RWPE1 (cell line): ENCODE measurements at places on chromosomes 3 and 15.
A peak's percentile ranks its signal among the peaks of the same experiment; 100 is the strongest.

DNA sequence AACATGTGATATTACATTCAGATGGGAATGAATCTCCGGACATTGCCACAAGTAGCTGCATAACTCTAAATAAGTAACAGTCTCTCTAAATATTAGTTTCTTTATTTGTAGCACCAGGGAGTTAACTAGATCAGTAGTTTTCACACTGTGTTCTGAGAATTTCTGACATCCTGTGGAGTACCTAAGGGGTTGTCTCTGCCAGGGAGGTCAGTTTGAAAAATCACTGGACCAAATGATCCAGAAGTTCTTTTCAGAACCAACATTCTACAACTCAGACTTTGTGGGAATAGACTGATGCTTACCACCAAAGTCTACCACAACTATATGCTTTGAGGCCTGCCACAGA, 9.0 kb upstream of the ILDR1 start:
- no peak for DNase-seq

DNA sequence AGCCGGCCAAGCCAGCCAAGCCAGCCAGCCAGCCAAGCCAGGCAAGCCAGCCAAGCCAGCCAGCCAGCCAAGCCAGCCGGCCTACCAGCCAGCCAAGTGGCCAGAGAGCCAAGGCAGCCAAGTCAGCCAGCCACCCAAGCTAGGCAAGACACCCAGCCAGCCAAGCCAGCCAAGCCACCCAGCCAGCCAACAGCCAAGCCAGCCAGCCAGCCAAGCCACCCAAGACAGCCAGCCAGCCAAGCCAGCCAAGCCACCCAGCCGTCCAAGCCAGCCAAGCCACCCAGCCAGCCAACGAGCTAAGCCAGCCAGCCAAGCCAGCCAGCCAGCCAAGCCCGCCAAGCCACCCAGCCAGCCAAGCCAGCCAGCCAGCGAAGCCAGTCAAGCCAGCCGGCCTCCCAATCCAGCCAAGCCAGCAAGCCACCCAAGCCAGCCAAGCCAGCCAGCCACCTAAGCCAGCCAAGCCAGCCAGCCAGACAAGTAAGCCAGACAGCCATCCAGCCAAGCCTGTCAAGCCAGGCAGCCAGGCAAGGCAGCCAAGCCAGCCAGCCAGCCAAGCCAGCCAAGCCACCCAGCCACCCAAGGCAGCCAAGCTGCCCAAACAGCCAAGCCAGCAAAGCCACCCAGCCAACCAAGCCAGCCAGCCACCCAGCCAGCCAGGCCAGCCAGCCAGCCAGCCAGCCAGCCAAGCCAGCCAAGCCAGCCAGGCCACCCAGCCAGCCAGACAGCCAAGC, 200.5 kb downstream of the GOLGA6L6 start:
- DNase-seq, result no peak

DNA sequence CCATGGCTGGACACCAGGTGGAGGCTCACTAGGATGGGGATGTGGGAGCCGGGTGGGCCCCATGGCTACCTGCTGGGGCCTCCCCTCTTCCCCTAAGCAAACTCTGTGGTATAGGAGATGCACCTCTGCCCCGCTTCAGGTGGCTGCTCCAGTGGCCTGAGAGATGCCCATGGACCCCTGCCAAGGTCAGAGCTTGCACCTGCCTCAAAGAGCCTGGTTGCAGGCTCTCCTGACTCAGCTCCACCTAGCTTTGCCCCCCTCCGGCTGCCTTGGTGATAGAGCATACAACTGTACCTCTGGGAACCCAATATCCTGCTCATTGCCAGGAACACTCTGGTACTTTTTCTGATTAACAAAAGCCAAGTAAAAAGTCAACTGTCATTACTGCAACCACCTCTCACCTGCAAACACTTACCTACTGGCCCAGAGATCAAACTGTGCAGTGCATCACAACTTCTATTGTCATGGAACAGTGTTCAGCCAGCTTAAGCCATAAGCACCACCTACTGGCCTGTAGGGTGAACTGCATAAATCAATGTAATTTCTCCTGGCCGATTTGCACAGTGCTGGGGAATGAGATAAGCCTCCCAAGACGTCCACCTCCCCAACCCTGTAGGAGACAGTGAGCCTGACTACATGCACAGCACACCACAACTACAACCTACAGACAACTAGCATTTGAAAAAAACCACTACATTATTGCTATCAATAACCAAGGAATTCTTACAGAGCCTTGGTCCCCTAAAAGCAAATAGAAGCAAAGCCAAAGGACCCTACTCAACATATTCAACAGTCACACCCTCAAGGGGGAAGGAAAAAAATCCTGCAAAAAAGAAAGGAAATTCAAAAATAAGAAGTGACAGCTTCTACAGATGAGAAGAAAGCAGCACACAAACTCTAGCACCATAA, 352.4 kb upstream of the ARHGEF26 start:
- DNase-seq, result peak; percentile 42

GRCh38 chr3:157368171-157368570, 68.5 kb upstream of the PTX3 start:
- no peak for DNase-seq

GRCh38 chr3:17257269-17257668, 372.5 kb downstream of the PLCL2 start:
- DNase-seq, result no peak

DNA sequence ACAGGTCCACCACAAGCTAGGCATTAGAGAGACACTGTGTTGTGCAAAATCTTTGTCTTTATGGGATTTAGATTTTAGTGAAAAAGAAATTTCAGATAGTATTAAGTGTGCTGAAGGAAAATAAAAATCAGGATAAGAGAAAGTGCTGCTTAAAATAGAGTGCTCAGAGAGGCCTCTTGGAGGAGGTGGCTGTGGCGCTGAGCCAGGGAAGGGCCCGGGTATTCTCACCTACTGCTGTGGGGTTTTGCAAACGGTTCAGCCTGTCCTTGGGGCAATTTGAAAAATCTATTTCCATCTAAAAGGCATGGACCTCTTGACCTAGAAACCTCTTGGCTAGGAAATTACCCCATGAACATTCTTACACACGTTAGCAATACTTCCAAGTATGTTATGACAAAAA, 267.7 kb downstream of the TJP1 start:
- no peak for DNase-seq

DNA sequence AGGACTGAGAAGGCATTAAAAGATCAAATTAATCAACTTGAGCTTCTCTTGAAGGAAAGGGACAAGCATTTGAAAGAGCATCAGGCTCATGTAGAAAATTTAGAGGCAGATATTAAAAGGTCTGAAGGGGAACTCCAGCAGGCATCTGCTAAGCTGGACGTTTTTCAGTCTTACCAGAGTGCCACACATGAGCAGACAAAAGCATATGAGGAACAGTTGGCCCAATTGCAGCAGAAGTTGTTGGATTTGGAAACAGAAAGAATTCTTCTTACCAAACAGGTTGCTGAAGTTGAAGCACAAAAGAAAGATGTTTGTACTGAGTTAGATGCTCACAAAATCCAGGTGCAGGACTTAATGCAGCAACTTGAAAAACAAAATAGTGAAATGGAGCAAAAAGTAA, 149.7 kb upstream of the LRRFIP2 start:
- DNase-seq, result no peak

DNA sequence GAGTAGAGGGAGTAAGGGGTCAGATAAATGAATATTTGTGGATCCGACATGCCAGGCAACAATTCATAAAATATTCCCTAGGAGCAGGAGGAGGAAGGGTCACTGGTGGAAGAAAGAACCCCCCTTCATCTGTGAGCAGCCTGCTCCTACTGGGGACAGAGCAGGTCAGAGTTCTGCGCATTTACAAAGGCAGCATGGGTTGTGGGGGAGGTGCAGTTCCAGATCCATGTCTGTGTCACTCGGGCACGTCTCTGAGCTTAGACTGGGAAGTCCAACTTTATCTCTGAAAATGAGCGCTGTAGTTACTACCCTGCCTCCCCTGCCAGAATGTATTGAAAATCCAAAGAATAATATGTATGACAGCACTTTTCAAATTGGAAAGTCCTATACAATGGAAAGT, 115.2 kb downstream of the GABRG3 start:
- no peak for DNase-seq

DNA sequence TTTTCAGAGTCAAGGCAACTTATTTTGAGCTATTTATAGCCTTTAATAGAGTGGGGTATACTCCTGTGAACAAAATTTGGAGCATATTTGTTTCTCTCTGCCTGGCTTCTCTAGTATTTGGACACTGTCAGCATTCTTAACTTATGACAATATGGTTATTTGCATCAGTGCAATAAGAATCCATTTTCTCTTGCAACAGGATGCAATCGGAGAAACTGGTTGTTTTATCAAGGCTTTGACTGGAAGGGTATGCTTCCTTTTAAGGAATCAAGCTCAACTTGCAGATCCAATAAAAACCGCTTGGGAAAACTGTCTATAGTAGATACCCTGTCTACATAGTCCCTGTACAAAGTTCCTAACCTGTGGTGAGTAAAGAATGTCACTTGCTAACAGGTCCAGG, 106.7 kb downstream of the DPH6 start:
- no peak for DNase-seq

DNA sequence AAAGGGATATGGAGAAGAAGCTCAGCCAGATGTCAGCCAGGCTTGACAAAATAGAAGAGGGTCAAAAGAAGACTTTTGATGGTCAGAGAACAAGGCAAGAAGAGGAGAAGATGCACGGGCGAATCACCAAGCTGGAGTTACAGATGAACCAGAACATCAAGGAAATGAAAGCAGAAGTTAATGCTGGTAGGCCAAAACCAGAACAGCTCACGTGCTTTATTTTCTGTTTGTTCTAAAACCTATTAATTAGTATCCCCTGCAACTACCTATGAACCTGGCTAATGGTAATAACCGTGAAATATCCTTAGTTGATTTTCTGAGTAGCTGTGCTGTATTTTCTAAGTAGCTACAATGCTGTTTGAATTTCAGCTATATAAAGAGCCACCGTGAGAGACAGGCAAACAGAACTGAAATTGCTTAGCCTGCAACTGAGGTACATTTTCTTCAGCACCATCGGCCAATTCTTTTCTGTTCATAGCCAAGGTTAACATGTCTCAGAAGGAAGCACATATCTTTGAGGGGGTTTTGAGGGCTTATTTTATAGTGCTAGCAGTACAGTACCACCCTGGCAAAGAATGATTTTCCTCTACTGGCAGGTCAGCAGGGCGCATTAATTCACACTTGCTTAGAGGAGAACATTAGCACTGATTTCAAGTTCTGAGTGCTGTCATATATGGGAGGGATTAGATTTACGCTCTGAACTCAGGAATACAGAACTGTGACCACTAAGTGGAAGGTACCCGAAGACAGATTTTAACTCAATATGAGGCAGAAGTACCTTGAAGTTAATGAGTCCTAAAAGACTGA, 78.9 kb downstream of the FAM81A start:
- DNase-seq, result no peak

GRCh38 chr3:126955004-126955790, 27.7 kb upstream of the PLXNA1 start:
- DNase-seq, result no peak

DNA sequence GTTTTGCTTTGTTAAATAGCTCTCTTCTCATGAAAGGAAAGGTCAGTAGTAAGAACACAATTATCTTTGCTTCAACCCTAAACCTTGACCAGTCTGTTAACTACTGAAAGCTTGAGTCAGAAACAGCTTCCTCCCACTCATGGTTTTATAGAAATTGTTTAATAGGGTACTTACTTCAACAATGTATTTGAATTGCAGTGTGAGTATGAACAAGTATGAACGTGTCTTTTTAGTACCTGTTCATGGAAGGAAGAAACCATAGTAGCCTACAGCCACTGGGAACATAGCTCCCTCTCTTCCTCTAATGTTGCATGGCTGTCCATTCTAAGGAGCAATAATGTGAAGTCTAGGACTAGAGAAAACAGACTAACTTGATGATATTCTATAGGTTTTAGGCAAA, 311.0 kb downstream of the MCTP2 start:
- peak; percentile 14 for DNase-seq

- no peak for DNase-seq
These were observed 57.5 kb upstream of the PRR23E start for GRCh38 chr3:127135241-127136023.

- DNase-seq, result no peak
These were observed 1028.1 kb downstream of the NTRK3 start for GRCh38 chr15:87228460-87228859.

DNA sequence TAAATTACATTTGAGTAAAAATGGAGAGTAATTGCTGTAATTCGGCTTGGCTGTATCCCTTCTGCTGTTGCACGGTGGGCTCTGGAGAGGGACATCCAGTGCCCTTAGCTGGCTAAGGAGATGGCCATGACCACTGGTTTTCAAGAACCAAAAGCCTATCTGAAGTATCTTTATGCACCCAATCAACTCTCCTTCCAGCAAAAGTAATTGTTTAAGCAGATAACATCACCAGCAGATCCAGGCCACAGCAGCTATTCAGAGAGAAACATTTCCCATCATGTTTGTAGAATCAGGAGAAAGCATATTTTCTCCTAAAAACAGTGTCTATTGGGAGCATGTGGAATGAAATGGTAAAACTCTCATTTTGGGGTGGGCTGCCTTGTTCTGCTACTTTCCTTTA, 514.5 kb upstream of the RGMA start:
- DNase-seq, result no peak

DNA sequence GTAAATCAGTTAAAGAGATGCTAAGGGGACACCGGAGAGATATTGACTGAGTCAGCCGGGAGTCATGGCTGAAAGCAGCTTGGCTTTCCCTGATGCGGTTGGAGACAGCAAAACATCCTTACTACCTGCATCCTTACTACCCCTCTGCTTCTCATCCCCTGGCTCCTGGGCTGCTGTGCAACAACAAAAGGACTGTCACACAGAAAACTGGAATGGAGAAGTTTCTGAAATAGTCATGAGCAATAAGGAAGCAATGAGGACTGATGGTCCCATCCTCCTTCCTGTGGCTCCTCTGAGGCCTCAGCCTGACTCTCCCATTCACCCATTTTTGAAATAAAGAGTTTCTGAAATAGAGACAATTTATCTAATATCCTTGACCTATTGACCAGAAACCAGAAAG, 1.1 kb downstream of the HCLS1 start:
- no peak for DNase-seq

DNA sequence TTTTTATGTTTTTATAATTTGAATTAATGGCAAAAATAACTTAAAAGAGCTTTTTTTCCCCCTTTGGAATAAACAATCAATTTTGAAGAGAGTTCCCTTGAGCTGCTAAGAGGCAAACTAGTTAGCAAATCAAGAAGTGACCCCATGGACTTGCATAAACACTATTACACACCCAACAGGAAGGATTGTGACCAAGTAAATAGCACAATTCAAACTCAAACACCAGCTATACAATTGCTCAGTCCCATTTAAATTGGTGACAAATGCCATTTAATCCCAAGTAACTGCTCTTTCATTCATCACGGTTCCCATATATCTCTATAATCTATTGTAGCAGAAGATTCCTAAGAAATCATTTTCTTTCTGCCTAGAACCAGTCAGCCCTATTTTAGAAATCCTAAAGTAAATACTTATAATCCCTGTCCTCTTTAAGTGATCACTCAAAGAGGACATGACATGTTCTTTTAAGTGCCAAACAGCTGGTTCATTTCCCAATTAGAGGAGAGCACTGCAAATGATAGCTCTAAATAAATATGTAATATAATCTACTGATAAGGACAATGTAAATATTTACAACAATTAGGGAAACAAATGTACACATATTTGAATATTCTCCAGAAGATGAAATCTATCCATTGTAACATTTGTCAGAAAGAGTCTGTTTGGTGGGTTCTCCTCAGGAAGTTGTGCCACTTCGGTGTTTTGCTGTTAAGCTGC, 137.8 kb upstream of the ADAMTS9 start:
- DNase-seq, result no peak
